Urinary bladder (tissue), 4 donors: ENCODE measurements at places on chromosomes 7 and 10. TPM values are rescaled to one million over a fixed set of nuclear protein-coding genes. Genes with fewer than 3 reads are reported as not detected.

Gene CDHR1
- total RNA-seq = 0.32 TPM

Gene OR6V1
- not detected for total RNA-seq

Gene TRPV5
- total RNA-seq = 0.26 TPM

Gene HTR5A
- total RNA-seq = not detected

DNA sequence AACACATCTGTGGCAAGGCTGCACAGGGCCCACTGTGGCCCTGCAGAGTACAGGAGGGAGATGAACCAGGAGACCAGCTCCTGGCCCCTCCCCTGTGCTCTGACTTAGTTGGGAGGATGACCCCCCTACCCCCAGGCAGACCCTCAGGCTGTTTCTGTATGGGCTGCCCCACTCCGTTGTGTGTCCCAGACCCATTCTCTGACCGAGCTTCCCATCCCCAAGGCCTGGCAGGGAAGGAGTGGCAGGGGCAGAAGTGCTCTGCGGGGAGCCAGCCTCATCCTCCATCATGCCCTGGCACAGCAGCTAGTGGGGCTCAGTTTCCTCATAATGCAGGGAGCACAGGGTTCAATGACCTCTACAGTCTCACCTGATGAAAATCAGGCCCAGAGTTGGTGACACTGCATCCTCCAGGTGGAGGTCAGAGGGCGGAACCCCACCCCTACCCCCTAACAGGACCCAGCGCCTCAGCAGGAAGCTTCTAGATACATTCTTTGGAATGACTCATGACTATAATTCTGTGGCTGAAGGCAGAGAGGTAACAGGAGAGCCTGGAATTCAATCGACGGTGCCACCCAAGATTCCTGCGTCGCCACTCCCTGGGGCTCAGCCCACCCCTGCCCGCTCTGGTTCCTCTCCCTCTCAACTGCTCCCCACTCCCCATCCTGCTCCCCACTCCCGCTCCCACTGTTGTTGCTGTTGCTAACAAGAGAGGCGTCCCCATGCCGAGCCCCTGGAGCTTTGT is 18.2 kb downstream of the PODXL start:
- DNase-seq = no peak

DNA sequence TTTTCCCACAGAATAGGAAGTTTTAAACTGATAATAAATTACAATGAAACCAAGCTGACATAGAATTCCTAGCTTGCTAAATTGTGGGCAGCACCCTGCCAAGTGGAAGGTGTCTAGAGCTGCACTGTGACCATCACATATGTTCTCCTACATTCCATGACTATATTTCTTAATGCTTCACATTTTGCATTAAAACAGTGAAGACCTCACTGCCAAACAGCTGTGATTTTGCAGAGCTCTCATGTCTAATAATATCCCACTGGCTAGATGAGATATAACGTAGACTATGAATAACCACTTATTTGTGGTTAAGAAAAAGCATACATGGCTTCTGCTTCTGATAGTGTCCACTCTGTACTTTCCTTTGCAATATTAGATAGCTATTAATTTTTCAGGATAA is 228.3 kb upstream of the TEX47 start:
- DNase-seq = no peak

- no peak for DNase-seq
Measured at GRCh38 chr10:106573106-106573505, 591.4 kb downstream of the SORCS1 start.
